Kidney capillary endothelial cell (primary cell): ENCODE measurements at places on chromosomes 2 and 18.
A peak's percentile ranks its signal among the peaks of the same experiment; 100 is the strongest.

- peak; percentile 24 for DNase-seq
Measured at GRCh38 chr18:1663879-1664705, 759.4 kb downstream of the ADCYAP1 start.

DNA sequence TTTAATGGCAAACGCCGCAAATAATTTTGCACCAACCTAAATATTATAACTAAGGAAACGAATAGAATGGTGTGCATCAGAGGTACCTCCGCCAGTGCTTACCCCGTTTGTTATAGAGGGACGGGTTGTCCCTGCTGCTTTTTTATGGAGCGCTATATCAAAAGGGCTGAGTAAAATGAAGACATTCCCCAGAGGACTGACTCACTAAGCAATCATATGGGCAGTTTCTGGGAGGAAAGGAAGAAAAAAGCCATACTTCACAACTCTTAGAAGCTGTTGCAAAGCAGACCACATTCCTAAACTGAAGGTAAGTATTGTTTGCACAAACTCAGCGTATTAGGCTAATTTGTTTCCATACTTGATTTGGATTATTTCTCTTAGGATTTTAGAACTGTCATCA, 12.9 kb downstream of the ID2 start:
- no peak for DNase-seq

DNA sequence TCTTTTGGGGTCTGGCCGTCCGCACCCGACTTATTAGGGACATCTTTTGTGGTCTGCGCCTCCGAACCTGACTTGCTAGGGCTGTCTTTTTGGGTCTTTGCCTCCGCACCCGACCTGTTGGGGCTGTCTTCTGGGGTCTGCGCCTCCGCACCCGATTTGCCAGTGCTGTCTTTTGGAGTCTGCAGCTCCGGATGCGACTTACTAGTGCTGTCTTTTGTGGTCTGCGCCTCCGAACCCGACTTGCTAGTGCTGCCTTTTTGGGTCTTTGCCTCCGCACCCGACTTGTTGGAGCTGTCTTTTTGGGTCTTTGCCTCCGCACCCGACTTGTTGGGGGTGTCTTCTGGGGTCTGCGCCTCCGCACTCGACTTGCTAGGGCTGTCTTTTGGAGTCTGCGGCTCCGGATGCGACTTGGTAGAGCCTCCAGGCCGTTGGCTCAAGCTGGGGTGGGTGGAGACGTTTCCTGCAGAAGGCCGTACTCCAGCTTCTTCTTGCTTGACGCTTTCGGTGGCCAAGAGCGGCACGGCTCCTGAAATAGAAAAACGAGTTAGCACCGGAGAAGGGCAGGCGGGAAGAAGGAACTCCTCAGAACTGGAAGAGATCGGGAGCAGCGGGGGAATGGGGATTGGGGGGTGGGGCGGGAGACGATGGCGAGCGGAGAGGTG, 498 bp downstream of the TGOLN2 start:
- peak; percentile 26 for DNase-seq

DNA sequence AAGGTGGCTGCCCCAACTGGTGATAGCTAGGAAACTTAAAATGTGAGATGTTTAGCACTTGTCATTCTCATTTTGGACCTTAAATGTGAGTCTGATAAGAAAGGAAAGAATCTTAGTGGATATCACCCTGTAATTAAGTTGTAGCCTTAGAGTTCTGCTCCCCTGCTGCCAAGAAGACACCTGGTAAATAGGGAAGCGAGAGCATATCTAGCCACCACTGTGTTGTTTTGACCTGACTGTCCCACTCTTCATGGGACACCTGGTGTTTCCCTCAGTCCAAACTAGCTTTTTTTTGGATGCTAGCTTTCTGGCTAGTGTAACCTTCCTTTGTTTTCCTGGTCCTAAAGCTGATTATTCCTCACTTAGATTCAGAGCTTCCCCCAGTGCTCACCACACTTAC, 357.6 kb downstream of the RAD51AP2 start:
- no peak for DNase-seq

GRCh38 chr2:56118474-56118873, 65.3 kb upstream of the CCDC85A start:
- DNase-seq = no peak
